ENCODE measurements at places on chromosomes 16 and 17.

DNA sequence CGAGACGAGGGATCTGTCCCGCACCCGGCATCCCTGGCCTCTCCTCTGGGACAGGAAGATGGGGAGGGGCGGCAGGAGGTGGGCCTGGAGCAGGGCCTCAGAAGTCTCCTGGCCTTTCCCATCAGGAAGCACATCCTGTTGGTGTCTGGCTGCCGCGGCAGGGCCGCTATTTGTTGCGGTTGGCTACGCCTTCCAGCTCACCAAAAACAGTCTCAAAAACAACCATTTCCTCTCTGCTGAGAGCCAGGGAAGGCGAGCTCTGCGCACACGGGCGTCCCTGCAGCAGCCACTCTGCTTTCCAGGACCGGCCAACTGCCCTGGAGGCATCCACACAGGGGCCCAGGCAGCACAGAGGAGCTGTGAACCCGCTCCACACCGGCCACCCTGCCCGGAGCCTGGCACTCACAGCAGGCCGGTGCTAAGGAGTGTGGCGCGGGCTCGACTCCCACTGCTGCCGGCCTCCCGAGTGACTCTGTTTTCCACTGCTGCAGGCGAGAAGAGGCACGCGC is at the start of gene TMEM204:
Gene TMEM204, plus strand, starts transcription at position 224 of the 509 bp plus-strand sequence. CDS start 610 bp downstream, outside the sequence.
- DNase-seq = no peak

DNA sequence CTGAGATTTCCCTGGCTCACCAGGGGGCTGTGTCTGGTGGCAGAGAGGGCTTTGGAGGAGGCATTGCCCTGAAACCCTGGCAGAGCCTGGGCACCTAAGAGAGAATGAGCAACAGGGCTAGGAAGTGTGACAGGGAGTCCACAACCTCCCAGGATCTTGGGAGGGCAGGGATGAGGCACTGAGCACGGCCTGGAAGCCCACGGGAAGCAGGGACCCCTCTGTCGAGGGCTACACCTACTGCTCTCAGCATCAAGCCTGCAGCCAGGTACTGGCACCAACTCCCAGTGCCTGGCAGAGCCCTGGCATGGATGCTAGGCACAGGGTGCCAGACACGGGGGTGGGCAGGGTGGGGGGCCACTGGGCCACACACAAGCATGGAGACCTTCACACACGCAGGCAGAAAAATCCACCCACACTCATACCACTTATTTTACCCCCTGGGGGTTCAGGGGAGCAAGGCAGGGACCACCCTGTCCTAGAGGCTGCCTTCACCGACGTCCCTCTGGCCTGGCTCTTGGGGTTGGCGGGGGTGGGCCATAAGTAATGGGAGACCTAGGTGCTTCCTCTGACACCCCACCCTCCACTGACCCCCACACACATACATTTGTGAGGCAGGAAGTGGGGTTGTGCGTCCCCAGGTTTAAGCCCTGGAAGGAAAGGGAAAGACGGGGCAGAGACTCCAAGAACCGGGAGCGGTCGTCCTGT is 970 bp upstream of the HSD11B2 start:
- no peak for DNase-seq

DNA sequence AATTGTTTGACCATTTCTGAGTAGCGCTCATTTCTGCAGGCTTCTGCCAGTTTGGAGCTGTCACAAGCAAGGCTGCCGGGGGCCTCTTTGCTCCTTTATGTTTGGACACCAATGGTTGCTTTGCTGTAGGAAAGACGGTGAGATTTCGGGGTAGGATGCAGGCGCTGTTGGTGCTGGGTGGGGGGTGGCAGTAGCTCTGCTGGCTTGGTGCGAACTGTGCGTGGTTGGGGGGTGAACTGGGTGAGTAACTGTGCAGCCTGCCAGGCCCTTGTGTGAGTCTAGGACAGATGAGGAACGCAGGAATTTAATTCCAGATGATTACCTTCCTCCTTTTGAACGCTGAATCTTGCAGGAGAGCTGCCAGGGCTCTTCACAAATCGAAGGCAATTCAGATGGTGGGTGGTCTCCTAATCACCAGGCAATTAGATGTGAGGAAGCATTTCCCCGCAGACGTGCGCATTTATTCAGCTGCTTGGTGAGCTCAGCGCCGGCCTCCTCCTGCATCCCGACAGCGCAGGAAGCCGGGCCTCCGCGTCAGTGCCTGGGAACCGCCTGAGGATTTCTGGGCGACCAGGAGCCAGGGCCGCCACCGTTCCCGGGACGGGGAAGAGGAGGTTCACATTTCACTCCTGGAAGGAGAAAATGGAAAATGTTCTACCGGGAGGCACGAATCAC is 154.4 kb downstream of the FOXL1 start:
- no peak for DNase-seq

- no peak for DNase-seq
Observed at GRCh38 chr17:53924530-53925455, 102.1 kb downstream of the KIF2B start.

GRCh38 chr17:59332749-59333377 is 1.4 kb downstream of the YPEL2 start:
- peak; percentile 84 for DNase-seq

DNA sequence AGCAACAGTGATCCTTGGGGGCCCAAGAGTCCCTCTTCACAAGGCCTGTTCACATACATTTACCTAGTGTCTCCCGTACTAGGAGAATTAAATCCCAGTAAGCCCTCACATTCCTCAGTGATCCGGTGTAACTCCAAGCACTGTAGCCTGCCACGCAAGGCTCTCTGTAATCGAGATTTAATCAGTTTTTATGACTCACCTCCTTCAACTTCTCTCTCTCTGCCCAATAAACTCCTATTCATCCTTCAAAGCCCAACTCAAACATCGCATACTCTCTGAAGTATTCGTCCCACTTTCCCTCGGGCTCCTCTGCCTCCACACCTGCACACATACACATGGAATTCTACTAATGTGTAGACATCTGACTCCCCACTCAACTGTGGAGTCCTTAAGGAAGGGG is 141.8 kb downstream of the CMIP start:
- no peak for DNase-seq

DNA sequence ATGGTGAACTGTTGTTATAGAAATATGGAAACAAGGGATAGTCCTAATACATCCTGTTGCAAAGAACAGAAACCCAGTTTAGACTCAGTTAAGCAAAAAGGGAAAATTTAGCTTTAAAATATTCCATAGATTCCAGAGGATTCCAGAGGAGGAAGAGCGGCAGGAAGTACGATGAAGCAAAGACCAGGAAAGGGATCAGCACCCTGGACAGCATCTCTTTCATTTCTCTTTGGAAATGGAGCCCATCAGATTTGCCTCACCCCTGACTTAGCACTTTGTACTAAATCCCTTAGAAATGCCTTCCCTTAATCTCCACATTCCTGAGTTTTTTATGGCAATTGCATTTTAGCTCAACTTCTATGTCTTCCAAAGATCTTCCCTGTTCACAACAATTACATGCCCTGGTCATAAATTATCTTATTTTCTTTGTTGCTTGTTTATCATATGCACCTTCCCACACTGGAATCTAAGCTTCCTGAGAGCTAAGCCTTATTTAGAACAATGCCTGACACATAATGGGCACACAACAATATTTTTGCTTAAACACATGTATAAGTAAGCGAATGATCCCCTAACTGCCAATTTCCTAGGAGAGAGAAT is 150.0 kb upstream of the RBFOX1 start:
- no peak for DNase-seq

DNA sequence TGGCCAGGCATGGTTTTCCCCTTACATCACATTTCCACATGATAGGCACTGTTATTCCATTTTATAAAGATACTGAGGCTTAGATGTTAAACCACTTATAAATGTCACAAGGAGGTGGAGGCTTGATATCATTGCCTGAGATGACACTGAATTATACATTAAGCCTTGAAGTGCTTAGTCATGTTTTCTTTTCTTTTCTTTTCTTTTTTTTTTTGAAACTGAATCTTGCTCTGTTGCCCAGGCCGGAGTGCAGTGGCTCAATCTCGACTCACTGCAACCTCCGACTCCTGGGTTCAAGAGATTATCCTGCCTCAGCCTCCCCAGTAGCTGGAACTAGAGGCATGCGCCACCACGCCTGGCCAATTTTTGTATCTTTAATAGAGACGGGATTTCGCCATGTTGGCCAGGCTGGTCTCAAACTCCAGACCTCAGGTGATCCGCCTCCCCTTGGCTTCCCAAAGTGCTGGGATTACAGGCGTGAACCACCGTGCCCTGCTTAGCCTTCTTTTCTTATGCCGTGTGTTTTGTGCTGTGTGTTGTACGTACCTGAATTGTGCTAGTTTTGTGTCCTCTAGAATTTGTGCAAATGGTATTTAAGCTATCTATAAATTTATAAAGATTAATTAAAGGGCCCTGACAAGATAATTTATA is 1.2 kb downstream of the DNAJA3 start:
- no peak for DNase-seq

- DNase-seq = no peak
Observed at GRCh38 chr16:46629331-46630219, 8.4 kb upstream of the SHCBP1 start.

DNA sequence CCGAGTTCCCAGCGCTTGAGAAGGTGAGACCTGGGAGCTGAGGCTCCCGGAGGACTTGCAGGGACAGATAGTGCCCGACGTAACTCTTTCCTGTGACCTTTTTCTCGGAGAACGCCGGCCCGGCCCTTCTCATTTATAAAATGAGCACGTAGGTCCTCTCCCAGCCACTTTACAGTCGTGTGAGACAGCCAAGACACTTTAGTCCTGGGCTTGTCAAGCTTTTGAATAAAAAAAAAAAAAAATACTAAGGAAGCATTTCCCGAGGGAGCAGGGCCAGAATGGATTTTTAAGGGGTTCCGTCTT is 241 bp downstream of the DRC3 start:
- DNase-seq = no peak

All from coronary artery (tissue), 2 donors.